ENCODE measurements at places on chromosomes 12 and 14.

- DNase-seq, result peak; percentile 39
Measured at GRCh38 chr14:61894452-61895077, 132.3 kb downstream of the SNAPC1 start.

DNA sequence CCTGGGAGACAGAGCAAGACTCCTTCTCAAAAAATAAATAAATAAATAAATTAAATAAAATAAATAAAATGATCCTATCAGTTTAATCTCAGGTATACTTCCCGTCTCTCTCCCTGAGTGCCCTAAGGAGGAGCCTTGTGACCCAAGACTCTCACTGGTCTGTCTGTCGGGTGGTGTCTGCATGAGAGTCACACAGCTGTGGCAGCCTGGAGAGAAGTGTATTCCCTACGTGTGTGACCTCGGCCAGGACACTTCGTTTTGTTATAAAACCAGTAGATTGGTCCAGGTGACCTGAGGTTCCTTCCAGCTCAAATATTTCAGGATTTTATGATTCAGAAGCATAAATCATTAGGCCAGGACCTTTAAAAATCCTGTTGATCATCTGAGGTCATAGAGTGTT, 4.8 kb downstream of the SYNE3 start:
- no peak for DNase-seq

GRCh38 chr12:115506822-115507559, 770.5 kb downstream of the MED13L start:
- peak; percentile 78 for DNase-seq

- no peak for DNase-seq
Measured at GRCh38 chr14:73188501-73188911, 48.8 kb upstream of the PAPLN start.

- no peak for DNase-seq
Measured at GRCh38 chr12:25699454-25699853, 146.4 kb upstream of the LMNTD1 start.

DNA sequence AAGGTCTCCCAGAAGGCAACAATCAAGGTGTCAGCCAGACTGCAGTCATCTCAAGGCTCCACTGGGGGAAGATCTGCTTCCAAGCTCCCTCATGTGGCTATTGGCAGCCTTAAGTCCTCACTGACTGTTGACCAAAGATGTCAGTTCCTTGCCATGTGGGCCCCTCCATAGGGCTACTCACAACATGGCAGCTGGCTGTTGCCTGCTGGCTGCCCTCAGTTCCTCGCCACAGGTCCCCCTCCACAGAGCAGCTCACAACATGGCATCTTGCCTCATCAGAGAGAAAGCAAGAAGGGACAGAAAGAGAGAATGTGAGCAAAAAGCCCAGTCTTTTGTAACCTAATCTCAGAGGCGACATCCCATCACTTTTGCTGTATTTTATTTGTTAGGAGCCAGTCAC, 34.4 kb upstream of the EGLN3 start:
- DNase-seq, result no peak

GRCh38 chr12:123119808-123120207, 31.1 kb downstream of the PITPNM2 start:
- DNase-seq, result no peak

DNA sequence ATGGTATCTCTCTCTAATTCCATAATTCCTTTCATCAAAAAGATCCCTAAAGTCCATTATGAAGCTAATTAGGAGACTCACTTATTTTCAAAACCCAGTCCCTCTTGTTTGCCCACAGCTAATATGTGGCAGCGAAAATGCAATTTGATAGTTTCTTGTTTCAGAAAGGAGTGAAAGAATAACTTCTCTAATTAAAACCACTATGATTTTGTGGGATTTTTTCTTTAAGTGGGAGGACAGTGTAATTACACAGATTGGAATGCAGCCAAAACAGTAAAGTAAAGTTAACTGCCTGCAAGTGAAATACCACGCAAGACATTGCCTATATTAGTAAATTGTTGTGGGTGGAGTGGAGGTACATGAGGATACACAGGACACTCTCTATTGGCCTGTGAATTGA, 50.0 kb downstream of the PTPRO start:
- no peak for DNase-seq

DNA sequence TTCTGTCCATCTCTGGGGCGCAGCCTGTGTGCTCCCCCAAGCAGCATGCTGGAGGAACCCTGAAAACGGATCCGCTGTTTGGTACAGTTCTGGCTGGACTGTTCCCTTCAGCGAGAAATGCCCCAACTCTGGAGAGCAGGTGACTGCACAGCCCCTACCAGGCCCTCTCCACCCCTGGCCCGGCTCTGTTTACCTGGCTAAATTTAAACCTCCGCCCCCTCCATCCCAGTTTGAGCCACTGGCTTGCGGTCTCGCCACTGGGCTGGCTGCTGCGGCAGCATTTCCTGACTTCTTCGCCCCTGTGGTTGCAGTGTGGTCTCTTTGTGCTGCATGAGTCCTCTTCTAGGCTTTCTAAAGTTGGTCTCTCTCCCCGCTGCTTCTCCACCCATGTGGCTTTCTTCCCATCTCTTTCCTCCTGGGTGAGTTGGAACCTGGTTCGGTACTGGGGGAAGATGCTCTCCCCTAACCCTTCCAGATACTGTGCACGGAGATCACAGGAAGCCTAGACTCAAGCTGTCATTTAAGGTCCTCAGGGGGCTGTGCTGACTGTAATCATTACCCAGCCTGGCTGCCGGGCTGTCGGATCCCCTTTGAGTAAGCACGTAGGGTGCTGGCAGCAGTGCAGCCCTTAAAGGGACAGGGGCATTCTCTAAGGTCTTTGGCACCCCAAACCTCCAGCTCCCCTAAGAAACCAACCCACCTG, 60.6 kb downstream of the FBXL14 start:
- no peak for DNase-seq

- DNase-seq, result peak; percentile 49
Measured at GRCh38 chr12:49806321-49806813, 21.8 kb downstream of the NCKAP5L start.

GRCh38 chr12:99620159-99620479, 27.4 kb upstream of the GARIN6 start:
- no peak for DNase-seq

- DNase-seq, result no peak
Measured at GRCh38 chr14:102196039-102196901, 56.6 kb downstream of the WDR20 start.

GRCh38 chr12:47882781-47883546, 21.8 kb downstream of the VDR start:
- no peak for DNase-seq

- no peak for DNase-seq
Measured at GRCh38 chr14:76585616-76586015, 175.7 kb upstream of the VASH1 start.

GRCh38 chr12:120438495-120439198, 734 bp downstream of the COX6A1 start:
- DNase-seq, result no peak

DNA sequence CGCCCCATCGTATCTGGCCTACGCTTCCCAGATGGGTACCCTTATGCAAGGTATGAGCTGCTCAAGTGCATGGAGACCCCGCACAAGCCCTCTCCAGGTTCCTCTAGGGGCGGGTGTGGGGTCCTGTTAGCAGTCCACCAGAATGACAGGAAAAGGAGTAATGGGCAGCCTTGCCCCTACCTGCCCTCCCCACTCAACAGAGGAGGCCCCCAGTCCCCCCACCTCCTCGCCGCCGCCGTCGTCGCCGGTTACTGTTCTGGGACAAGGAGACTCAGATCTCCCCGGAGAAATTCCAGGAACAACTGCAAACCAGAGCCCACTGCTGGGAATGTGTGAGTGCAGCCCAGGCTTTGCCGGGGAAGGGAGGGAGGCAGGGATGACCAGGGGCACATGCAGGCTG, 6.0 kb downstream of the REC8 start:
- DNase-seq, result no peak

- DNase-seq, result no peak
Measured at GRCh38 chr14:72352012-72352411, 419.8 kb downstream of the RGS6 start.

- DNase-seq, result no peak
Measured at GRCh38 chr14:79649856-79650255, 561.4 kb downstream of the DIO2 start.

DNA sequence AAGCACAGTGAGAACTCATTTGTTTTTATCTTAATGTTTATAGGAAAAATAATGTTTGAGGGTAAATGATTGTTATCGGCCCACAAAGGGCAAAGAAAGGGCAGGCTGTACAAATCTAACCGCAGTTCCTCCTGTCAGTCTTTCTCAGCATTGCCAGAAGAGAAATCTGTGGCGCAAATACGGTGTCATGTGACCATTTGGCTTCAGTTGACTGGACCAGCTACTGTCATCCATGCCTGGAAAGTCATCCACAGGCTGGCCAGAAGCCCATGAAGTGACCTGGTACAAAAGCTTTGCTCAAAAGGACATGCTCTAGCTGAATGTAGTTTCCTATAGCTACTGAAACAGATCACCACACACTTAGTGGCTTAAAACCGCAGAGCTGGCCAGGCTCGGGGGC, 43.6 kb downstream of the HCAR2 start:
- DNase-seq, result no peak

- DNase-seq, result peak; percentile 8
Measured at GRCh38 chr12:100993916-100994450, 199.4 kb downstream of the ANO4 start.

GRCh38 chr12:32016680-32017482, 57.7 kb downstream of the RESF1 start:
- DNase-seq, result no peak

DNA sequence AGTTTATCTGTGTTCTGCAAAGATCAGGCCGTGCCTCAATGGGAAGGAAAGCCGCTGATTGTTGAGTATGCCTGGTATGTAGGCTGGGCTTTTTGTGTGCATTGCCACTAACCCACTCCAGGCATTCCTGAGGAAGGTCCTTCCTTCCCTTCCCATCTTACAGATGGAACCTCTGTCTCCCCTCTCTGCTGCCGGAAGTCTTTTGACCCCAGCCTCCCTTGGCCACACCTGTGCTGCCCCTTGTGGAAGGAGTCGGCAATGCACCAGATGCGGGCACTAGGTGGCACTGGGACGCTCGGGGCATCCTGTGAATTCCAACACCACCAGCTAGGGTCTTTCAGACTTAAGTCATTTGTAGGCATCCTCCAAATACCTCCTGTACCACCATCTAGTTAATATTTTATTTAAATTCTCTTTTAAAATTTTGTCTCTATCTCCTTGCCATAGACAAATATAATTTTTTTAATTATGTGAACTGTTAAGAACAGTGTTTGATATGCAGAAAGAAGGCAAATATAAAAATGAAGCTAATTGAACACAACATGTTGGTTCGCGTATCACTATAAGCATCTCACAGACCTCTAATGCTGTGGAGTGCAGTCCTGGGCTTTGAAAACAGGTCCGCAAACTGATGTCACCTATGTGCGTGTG, 99.6 kb downstream of the RIN3 start:
- DNase-seq, result peak; percentile 91

DNA sequence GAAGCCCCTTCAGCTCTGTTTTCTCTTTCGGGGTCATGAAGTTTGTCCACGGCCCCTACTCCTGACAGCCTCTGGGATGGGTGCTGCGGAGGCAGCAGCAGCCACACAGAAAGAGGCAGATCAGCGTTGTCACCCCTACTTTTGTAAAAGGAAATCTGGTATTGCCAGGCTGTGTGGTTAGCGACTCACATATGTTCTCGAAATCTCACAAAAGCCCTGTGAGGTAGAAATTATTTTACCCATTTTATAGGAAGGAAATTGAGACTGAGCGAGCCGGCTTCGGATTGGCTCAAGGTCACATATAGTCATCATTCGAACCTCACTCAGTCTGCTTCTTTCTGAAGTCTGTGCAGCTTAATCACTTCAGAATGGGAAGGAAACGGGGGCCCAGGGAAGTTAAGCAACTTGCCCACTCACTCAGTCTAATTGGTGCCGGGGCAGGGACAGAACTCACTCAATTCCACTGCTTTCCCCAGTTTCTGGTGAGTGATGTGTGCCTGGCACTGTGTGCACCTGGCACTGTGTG, 1.1 kb upstream of the CKAP4 start:
- no peak for DNase-seq

- no peak for DNase-seq
Measured at GRCh38 chr14:59274991-59275391, 86.5 kb downstream of the DAAM1 start.

- no peak for DNase-seq
Measured at GRCh38 chr14:69298131-69299071, 38.4 kb downstream of the GALNT16 start.

- DNase-seq, result no peak
Measured at GRCh38 chr12:44029194-44029593, 193.3 kb downstream of the TMEM117 start.

DNA sequence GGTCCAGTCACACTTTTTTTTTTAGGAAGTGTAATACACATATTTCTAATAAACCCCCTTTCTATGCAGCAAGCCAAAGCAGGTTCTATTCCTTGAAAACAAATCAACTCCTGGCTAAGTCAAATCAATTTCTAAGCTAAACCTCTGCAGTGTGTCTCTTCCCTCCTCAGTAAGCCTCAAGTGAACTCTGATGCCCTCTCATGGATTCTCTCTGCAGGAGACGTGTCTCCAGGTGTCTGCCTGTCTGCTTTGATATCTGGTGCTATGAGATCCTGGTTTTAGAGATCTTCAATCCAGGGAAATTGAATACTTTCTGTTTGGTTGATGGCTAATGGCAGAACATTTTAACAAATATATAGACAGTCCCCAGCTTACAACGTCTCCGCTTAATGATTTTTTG, 791.7 kb downstream of the AACS start:
- no peak for DNase-seq

DNA sequence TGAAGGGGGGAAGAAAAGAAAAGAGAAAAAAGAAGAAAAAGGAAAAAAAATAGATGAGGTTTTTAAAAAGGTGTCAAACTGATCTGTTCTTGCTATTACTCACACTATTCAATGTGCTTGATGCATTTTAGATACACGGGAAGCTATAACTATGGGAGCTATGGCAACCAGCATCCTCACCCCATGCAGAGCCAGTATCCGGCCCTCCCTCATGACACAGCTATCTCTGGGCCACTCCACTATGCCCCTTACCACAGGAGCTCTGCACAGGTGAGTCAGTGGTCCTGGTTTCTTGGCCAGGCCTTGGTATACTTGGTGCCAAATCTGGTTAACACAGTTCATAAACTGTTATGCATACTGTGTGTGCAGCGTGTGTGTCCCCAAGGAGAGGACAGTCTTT, 24.0 kb upstream of the RIC8B start:
- DNase-seq, result no peak

GRCh38 chr12:42483521-42483790, 106.1 kb downstream of the PRICKLE1 start:
- no peak for DNase-seq

GRCh38 chr14:90647473-90648005, 168.7 kb downstream of the TTC7B start:
- DNase-seq, result no peak

- no peak for DNase-seq
Measured at GRCh38 chr12:109716512-109717389, 3.1 kb downstream of the FAM222A start.

DNA sequence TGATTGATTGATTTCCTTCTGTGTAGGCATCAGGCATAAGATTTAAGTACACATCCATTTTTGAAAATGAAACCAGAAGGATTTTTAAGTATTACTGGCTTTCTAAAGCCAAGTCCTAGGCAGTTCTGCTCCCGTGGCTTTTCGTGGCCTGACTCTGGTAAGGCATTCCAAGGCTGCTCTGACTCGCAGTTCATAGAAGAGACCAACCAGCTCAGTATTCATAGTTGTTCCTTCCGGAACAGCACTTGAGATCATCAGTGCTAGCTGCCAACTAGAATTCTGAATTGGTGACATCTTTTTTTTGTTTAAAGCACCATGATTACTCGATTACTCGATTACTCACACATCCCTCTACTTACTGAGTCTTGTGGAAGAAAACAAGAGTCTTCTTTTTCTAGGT, 25.9 kb downstream of the SUDS3 start:
- no peak for DNase-seq
